ENCODE measurements at places on chromosomes 6 and 20. TPM values are rescaled to one million over a fixed set of nuclear protein-coding genes. Genes with fewer than 3 reads are reported as not detected.
A peak's percentile ranks its signal among the peaks of the same experiment; 100 is the strongest.

Gene LSM14B
- total RNA-seq = 51.7 TPM

Gene GCNT2
- total RNA-seq = 37.1 TPM

Gene MYBL2
- total RNA-seq = 0.78 TPM

Gene IRF4
- 0.54 TPM for total RNA-seq

Gene MDFI
- total RNA-seq = 1.1 TPM

Gene MYT1
- total RNA-seq = 0.40 TPM

Gene MEP1A
- total RNA-seq = not detected

Gene HTR1E
- total RNA-seq = not detected

DNA sequence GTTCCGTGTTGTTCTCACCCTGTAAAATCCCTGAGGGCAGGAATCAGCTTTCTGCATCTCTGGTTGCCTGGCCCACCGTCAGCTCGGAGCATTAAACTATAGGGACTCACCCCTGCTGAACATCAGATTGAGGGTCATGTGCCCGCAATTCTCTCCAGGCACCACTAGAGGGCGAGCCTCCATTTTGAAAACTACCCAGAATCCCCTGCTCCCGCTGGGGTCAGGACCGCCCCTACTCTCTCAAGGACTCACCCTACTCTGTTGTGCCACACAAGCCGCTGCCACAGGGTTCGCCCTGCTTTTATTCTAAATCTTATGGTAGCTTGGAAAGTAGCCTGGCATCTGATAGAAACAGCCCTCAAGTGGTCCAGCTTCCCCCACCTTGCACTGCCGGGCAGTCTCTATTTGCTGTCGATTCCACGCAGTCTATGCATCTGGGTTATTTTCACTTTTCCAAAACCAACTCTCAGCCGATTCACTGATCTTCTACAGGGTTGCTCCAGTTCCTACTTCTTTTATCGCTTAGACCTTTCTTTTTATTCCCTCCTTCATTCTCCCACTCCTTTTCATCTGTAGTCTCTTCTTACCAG, 244.1 kb upstream of the QKI start:
- no peak for DNase-seq

- no peak for DNase-seq
Observed at GRCh38 chr20:17344790-17345189, 118.0 kb downstream of the PCSK2 start.

- DNase-seq = no peak
Observed at GRCh38 chr6:154508573-154509375, 1.7 kb downstream of the CNKSR3 start.

GRCh38 chr6:62623846-62624532, 338.0 kb upstream of the KHDRBS2 start:
- DNase-seq = no peak

GRCh38 chr20:62064770-62065673, 659 bp downstream of the TAF4 start:
- DNase-seq = no peak

DNA sequence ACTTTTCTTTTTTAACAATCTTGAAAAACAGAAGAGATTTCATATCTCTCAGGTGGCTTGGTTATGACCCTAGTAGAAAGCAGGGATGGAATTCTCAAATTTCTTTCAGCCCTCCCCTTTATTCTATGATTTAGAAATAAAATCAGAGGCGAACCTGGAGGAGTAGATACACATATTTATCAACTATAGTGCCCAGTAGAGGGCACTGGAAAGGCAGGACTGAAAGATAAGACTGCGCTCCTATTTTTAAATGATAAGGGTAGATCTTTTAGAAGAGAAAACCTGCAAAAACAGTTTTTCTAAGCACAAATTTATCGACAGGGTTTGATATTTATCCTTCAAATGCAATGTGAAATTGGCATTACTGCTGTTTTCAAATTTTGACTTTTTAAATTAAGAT, 1296.6 kb downstream of the EPHA7 start:
- no peak for DNase-seq

DNA sequence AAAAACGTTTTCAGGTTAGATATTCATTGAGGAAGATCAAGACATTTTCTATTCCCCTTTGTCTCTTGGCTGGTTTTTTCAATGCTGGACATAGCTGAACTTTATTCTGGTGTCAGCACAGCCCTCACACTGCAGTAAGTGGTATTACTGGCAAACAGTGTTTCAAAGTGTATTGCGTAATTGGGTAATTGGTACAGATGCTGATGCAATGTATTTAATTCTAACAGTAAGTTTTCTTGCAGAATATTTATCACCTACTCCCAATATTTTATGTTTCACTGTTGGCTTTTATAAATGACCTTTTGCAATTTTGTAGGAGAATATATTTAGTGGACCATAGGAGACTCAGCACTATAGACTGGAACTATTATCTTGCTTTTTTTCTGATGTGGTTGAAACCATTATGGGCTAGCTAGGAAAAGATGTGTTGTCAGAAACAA, 287.6 kb upstream of the SOX4 start:
- no peak for DNase-seq

DNA sequence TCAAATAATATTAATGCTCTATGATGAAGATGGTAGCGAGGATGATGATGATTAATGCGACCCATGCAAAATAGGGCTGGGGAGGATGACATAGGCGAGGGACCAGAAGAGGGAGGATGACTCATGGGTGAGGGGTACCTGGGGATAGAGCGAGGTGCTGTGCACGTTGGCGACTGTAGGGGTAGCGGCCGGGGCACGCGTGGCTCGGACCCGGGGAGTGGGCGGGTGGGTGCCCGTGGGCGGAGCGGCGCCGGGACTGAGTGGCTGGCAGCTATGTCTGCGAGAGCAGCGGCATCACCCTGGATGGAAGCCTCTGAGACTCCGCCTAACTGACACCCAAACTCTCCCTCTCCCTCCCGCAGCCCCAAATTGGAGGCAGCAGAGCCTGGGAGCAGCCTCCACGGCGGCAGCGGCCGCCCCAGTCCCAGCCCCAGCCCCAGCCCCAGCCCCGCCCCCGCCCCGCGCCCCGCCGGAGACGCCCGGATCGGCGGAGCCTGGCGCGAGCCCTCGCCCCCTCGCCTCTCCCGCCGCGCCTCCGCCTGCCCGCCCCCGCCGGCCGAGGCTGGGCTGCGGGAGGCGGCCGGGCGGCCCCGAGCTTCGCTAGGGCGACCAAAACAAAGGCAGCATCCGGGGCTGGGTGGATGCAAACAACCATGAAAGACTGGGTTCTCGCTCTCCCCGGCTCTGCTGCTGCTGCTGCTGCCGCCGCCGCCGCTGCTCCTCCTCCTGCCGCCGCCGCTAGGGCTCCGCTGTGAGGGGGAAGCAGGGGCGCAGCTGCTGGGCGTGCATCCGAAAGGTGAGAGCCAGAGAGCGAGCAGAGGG, at the start of gene RIMS1:
TSS of gene RIMS1 (plus strand) at position 367 of the 822 bp plus-strand sequence. CDS start 474 bp downstream, outside the sequence.
- DNase-seq = peak; percentile 29

Data from Right ventricle myocardium superior (tissue), 1 donor.